ENCODE measurements at places on chromosomes 12 and 14. TPM values are rescaled to one million over a fixed set of nuclear protein-coding genes. Genes with fewer than 3 reads are reported as not detected.

The SIX1 gene
- total RNA-seq: 0.20 TPM

The SLC24A4 gene
- 0.11 TPM for total RNA-seq

DNA sequence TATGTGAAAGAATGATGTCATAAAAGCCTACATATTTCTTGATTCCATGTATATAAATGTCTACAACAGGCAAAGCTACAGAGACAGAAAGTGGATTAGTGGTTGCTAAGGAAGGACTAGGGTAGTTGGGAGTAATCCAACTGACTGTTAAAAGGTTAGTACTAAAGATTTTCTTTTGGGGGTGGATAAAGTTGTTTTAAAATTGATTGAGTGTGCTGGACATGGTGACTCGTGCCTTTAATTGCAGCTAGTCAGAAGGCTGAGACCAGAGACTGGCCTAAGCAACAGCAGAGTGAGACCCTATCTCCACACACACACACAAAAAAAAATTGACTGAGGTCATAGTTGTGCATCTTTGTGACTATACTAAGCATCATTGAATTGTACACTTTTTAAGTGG, 234.3 kb downstream of the C12orf50 start:
- DNase-seq: no peak

The RBP5 gene
- 17.3 TPM for total RNA-seq

- DNase-seq: no peak
Measured at GRCh38 chr12:2482938-2483660, 311.7 kb upstream of the FKBP4 start.

DNA sequence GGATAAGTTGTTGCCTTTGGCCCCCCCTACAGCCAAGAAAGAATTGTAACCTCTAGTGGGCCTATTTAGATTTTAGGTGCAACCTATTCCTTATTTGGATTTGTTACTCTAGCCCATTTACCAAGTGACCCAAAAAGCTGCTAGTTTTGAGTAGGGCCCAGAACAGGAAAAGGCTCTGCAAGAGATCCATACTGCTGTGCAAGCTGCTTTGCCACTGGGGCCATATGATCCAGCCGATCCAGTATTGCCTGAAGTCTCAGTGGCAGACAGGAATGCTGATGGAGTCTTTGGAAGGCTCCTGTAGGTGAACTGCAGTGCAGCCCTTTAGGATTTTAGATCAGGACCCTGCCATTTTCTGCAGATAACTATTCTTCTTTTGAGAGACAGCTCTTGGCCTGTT, 12.9 kb upstream of the GTF2A1 start:
- DNase-seq: no peak

GRCh38 chr12:23534196-23534595, 415.3 kb downstream of the SOX5 start:
- DNase-seq: no peak

GRCh38 chr12:28374556-28374955, 184.3 kb downstream of the CCDC91 start:
- no peak for DNase-seq

DNA sequence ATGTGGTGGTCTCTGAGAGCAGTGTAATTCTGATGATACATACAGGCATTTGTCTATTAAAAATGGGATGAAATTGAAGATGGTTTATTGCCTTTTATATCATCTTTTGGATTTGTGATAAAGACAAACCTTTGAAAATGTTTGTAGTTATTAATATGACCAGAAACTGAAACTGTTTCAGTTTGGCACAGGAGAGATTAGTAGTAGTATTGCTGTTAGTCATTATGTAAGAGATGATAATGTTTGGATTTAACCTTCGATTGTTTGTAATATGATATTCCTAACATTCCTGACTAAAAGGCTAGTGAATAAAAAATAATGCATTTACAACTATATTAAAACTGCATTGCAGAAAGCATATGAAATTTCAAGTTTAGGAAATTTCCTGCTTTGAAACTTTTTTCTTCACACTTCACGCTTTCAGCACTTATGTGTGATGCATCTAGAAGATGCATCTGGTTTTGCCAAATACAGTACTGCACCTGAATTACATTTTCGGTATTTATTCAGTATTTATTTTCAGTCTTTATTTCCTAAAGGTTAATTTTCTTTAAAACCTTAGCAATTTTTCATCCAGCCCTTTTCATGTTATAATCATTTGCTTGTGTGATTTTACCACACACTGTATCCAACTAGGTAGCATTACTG, 25.5 kb downstream of the ADIPOR2 start:
- DNase-seq: no peak

The GLIPR1L2 gene
- total RNA-seq: 2.0 TPM

DNA sequence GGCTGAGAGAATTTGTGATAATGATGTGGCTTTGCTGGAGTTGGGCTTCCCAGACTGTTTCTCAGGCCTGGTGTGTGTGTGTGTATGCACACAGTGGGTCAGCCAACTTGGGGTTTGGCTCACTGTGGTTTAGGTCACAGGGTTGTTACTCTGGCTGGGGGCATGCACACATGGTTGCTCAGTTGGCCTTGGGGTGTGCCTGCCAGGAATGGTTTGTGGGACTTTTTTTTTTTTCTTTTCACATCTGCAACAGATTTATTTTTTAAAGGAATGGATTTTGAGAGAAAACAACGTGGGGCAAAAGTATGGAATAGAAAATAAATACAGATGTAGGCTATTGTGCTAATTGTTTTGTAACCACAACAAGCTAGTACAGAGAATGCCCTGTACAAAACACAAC, 25.0 kb upstream of the GTF2A1 start:
- DNase-seq: no peak

DNA sequence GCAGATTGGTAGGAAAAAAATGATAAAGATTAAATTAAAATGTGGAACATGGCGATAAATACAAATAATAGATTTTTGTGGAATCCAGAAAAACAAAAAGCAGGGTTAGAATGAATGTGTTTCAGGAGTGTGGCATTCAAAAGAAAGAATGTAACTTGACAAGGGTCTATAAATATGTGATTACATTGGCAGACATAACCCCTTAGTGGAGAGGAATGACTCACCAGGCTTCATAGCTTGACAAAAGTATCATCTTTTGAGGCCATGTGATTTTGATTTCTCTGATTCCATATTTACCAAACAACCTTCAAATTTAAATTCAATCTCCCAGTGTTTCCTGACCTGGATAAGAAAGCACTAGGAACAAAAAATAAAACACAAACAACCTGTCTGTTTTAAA, 24.4 kb upstream of the MGST1 start:
- no peak for DNase-seq

- no peak for DNase-seq
Measured at GRCh38 chr12:728781-729180, 23.6 kb upstream of the WNK1 start.
